ENCODE measurements at places on chromosomes 4 and X.

GRCh38 chr4:180947425-180947824 is 1295.8 kb upstream of the TENM3 start:
- DNase-seq: no peak

GRCh38 chr4:88814043-88814617 is 116.5 kb upstream of the NAP1L5 start:
- no peak for DNase-seq

GRCh38 chr4:144645102-144645630 is 790 bp upstream of the HHIP start:
- no peak for DNase-seq

GRCh38 chr4:83036991-83037665 is 2.1 kb downstream of the COPS4 start:
- DNase-seq: no peak

- DNase-seq: no peak
These were observed 50.4 kb downstream of the SHROOM3 start for GRCh38 chr4:76485450-76485849.

GRCh38 chr4:177287255-177287654 is 22.4 kb upstream of the NEIL3 start:
- DNase-seq: no peak

DNA sequence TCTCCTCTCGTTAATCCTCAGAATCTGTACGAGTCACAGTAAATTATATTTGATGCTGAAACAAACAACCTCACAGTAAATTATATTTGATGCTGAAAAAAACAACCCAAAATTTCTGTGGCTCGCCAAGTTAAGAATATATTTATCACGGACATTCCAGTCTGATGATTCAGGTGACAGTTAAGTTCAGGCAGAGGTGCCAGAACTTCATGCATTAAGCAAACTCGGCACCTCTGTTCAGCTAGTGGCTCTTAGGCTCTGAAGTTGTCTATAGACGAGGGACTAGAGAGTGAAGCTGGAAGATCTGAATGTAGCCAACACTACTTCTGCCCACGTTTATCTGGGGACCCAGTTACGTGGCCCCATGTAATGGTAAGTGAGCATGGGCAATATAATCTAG is 132.2 kb upstream of the AGA start:
- DNase-seq: no peak
